Left ventricle myocardium inferior (tissue), 1 donor: ENCODE measurements at places on chromosomes 2 and 18. TPM values are rescaled to one million over a fixed set of nuclear protein-coding genes. Genes with fewer than 3 reads are reported as not detected.

- DNase-seq, result no peak
Observed at GRCh38 chr2:113300281-113300680, 21.6 kb upstream of the PAX8 start.

Gene STARD6
- total RNA-seq, result not detected

DNA sequence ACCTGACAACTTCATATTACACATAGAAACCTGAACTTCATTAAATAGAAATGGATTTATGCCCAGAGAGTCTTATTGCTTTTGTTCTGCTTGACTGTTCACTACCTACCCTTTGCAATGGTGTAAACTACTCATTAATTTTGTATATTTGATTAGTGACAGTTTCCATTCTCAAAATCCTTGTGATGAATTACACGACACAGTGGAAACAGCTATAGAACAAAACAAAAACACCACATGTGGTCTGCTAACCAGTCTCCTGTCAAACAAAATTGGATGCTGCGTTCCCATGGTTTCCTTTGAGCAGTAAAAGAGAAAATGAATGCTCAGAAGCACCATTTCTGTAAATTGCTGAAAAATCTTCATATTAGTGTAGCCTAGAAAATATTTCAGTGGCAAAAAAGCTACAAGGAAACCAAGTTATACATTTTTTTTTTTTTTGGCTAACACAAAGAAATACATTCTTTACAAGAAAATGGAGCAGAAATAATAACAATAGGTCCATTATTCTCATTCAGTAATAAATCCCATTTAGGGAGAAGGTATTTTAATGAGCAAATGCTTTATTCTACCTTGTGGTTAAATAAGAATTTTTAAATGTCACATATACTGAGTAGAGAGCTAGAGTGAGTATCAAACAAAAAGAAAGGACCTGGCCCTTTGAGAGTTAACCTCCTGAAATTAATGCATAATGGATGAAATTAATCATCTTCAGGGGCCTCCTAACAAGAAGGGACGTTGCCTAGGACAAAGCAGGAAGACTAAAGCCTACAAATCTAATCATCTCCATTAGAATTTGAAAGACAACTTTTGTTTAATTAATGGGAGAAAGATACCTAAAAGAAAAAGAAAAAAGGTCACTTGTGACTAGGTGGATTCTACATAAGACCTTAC, 355.1 kb upstream of the ZC3H15 start:
- no peak for DNase-seq

DNA sequence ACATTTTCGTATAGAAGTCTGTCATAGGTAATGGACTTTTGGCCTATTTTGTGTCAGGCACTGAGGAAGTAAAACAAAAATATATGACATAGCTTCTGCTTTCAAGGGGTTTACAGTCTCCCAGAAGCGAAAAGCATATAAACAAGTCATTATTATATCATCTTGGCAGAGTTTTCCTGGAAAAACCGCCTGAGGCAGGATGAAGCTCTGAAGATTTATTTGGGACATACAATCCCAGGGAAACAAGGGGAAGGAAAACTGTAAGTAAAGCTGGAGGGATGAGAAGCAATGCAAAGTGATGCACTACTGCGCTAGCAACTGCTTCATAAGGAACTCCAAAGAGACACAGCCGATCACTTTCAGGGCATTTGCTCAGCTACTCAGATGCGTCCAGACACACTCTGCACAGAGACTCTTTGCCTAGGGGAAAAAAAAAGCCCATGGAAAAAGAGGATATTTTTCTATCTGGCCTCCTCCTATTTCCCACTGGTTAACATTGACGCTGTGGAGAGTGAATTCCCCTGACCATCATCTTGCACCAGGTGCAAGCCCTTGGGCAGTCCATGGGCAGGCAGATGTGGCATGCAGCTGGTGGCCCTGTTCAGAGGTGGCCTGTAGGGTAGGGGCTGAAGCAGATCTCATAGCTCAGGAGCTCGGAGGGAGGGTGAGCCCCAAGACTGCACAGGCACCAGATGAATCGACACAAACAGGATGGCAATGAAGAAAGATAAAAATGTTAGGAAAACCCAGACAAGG, 158.1 kb downstream of the METTL4 start:
- DNase-seq, result no peak

Gene FBLN7
- total RNA-seq, result 0.60 TPM
